ENCODE measurements at places on chromosomes 1 and 21.
A peak's percentile ranks its signal among the peaks of the same experiment; 100 is the strongest.

- peak; percentile 68 for DNase-seq
Observed at GRCh38 chr1:234875953-234876855, 252.4 kb downstream of the TOMM20 start.

DNA sequence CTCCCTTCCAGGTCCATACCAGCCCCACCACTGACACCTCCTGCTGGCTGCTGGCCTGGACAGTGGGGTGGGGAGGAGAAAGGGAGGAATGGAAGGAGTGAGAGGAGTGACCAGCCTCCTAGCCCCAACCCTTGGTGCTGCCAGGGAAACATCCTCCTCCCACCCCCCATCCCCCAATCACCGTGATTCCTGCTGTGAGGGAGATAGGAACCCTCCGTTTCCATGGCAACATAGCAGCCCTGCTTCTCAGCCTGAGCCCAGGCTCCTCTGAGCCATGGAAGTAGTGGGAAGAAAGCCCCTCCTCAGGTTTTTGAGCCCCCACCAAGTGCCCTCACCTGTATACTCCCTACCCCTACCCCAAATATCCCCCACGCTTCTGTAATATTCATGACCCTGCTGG, 44.4 kb upstream of the SCMH1 start:
- no peak for DNase-seq

DNA sequence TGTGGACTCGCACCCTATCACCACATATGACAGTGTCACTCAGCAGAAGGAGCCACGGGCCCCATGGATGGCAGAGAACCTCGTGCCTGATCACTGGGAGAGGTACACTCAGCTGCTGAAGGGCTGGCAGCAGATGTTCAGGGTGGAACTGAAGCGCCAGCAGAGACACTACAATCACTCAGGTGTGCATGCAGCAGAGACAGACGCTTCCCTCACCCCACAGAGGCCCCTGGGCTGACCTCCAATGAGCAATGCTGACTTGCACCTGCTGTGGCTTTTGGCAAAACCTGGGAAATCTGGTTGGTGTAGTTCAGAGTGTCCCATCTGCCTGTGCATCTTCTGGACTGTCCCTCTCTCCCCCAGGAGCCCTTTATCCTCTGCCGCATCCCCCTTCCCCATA, 51.9 kb downstream of the KIAA1614 start:
- no peak for DNase-seq

DNA sequence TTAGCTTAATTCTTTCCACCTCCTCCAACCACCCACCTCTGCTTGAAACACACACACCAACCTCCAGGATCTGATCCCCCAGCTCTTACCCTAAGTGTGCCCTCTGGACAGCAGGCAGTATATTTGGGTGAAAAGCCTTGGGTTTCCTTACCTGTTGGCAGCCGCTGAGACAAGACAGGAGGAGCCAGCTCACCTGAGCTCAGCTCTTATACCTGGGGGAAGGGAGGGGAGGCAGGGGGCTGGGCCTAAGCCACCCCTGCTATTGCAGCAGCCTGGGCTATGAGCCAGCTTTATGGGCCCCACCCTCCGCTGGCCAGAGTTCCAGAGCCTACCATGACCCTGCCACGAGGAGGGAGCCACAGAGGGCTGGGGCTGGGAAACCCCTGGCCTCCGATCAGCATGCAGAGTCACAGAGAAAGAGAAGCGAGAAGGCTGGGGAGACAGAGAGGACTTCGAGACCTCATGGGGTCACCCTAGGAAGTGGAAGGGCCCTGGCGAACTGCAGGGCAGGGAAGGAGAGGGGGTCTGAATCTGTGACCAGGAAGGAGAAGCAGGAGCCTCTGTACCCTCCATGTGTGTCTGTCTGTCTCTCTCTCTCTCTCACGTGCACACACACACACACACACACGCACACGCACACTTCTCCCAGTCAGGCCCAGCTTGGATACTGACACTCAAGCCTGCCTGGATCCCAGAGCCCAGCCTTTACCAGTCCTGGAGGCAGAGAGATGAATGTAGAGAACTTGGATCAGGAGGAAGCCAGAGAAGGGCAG, at the start of gene S100A14:
Gene S100A14, minus strand, starts transcription at position 182 of the 773 bp plus-strand sequence. CDS start 467 bp downstream, outside the sequence.
- DNase-seq, result no peak

DNA sequence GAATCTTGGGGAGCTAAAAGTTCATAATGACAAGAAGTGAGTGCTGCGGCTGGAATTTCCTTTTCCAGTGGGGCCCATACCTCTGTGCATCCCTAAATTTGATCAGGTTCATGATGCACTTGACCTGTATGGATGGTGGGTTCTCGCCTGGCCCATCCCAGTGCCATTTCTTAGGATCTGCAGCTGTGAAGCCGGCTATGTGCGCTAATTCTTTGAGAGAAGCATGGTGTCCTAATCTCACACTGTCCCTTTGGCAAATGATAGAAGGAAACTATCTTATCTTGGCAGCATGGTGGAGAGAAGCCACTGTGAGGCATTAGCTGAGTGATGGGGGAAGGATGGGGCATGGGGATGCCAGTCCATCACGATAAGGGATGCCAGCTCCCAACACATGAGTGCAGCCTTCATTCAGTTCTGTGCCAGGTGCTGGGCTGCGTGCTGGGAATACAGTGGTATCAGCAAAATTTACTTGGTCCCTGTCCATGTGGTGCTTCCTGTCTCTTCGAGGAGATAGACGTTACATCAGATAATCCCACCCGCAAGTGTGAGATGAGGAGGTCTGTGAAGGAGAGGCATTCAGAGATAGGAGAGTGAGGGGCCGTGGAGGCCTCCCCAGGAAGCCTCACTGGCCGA, 30.5 kb downstream of the STUM start:
- DNase-seq, result no peak

- no peak for DNase-seq
Observed at GRCh38 chr1:226487921-226488320, 60.6 kb upstream of the STUM start.

GRCh38 chr21:36549470-36549869, 69.5 kb upstream of the CLDN14 start:
- no peak for DNase-seq

DNA sequence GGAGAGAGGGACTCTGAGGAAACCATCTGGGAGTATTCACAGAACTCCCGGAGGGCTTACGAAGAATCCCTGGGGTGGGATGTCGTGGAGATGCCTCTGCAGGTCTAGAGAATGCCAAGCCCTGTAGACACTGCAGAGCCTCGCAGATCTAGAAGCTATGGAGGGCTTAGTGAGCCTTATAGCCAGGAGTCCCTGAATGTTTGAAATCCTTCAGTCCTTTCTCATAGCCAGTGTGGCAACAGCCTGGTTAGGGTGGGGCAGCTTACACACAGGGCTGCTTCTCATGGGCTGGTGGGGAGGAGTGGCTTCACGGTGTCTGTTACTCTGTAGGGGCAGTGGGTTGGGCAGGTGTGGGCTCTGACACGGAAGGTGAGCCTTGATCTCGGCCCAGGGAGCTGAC, 44.2 kb upstream of the KDM4A start:
- DNase-seq, result no peak

DNA sequence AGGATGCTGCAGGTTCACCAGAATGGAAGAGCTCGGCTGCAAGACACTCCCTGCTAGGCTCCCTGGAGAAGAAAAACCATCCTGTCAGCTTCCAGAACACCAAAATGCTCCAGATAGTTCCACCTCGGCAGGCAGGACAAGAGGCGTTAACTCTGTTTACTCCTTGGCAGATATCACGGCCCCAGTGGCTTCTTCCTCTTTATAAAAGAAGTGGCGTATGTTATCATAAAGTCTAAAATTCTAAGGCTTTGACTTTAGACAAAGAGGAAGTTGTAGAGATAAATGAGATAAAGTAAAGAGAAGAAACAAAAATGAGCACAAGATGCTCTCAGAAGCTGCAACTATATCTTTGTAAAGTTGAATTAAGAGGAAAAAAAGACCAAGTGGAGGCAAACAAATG, 24.3 kb upstream of the MTF1 start:
- peak; percentile 32 for DNase-seq

- no peak for DNase-seq
Observed at GRCh38 chr1:94199398-94199797, 38.0 kb downstream of the ARHGAP29 start.

- no peak for DNase-seq
Observed at GRCh38 chr1:202624781-202625108, 85.5 kb downstream of the SYT2 start.

DNA sequence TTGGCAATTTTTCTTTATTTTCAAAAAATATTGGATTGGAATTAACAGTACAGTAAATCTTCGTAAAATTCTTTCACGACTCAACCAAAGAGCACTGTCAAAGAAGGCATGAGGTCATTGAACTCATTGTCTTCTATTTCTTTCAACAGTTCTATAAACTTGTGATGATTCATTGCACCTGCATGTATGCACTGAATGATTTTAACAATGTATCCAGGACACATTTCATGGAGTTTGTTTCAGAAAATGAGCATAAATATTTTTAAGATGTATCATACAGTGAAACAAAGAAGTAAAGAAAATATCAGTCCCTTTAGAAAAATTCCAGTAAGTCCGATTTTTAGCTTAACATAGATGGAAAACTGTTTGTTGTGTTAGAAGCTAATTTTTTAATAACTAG, 33.6 kb upstream of the CD34 start:
- DNase-seq, result no peak

- no peak for DNase-seq
Observed at GRCh38 chr1:64798872-64799271, 54.0 kb downstream of the RAVER2 start.

DNA sequence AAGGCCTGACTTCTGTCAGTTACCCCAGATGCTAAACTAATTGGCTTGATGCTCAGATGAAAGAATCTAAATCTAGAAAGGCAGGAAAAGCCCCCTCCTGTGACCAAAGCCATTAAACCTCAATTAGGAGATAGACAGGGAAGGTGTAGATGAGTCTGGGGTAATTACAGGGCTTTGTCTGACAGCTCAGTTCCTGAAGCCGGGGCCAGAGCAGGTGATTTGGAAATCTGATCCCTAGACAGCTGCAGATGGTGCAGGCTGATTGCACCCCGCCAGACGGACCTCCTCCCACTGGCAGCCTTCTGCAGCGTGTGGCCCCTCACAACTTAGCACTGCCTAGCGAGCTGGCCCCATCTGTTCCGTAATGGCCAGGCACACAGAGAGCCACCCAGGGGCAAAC, 395.1 kb downstream of the HLX start:
- no peak for DNase-seq

GRCh38 chr1:211229365-211229759, 29.8 kb upstream of the RCOR3 start:
- no peak for DNase-seq

DNA sequence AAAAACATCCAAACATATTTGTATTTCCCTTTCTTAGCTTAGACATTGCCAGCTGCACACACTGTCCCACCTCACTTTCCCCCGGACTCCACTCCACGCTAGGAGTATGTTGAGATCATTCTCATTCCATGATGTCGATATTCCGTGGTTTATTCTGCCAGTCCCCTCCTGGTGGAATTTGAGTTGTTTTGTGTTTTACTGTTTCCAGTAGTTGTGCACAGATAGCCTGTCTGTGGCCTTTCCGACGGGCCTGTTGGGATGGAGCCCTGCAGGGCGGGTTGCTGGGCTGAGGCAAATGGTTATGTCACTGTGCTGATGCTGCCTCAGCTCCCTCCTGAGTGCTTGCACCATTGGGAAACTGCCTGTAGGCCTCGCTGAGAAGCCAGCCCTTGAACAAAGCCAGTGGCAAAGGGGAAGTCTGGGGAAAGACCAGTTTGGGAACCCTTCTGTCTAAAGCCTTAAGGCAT, 12.8 kb downstream of the TRAPPC10 start:
- peak; percentile 6 for DNase-seq

DNA sequence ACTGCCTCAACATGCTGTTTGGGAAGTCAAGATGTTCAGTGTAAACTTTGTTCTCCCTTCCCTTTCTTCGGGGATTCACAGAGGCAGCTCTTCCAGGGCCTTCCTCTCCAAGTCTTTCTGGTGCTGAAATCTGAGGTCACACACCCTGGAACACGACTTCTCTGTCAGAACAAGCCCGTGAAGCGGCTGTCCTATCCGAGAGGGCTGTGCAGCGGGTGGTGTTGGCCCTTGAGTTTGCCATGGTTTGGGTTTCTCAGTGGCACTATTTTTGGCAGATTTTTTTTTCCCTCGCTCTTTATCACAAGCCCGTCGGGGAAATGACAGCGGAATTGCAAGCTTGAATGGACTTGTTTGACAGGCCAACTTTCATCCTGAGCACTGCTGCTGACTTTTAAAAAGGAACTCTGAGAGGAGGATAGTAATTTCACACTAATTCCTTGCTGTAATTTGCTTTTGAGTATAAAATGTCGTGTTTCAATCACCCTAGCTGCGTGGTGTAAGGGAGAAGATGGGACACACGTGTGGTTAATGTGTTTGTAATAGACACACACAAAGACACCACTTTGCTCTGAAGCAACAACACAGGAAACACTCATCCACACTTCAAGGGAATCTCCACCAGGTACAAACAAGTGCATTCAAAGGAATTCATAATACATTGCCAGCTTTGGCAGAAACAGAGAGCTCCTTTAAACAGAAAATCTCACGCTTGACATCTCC, 60.1 kb upstream of the TARBP1 start:
- DNase-seq, result no peak

DNA sequence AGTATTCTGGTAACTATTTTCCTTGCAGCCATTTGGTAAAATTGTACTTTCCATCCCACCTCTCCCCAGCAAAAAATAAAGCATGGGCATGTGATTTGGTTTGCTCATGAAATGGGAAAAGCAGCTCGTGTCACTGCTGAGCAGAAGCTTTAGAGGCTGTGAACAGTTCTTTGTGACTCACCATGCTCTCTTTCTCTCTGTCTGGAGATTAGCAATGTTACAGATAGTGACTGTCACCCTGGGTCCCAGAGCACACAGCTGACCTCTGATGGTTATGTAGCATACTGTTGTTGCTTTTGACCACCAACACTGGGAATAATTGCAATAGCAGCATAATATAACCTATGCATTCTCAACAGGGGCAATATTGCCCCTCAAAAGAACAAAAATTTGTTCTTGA, 70.6 kb downstream of the RGS2 start:
- no peak for DNase-seq

DNA sequence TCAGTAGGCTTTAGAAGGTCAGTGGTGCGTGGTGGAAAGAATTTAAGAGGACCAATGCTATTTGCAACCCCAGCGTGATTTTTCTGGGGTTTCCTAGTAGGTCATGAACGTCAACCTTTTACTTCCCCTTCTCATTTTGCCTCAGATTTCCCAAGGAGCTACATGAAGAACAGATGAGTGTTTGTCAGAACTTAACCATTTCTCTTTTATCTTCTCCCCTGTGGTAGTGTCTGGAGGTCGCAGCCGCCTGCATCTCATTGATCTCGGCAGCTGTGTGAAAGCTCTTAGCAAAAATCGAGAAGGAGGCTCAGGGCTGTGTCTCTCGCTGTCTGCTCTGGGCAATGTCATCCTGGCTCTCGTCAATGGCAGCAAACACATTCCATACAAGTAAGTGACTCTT, 491.1 kb downstream of the KIF26B start:
- no peak for DNase-seq

DNA sequence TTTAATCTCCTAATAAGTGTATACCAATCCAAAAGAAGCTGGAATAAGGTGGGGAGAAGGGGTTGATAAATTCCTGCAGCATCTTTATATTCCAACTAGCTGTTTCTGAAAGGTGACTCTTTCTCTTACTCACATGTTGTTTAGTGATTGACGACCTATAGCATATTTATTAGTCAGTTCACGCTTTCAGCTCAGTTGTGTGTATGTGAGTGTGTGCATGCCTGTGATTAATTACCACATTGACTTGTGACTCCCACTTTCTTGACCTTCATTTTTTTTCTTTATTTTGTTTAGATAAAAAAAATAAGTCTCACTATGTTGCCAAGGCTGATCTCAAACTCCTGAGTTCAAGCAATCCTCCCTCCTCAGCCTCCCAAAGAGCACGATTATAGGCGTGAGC, 44.4 kb downstream of the ATP2B4 start:
- DNase-seq, result no peak

- no peak for DNase-seq
Observed at GRCh38 chr21:31103571-31104265, 65.4 kb upstream of the KRTAP19-8 start.

GRCh38 chr1:36497207-36497606, 14.5 kb upstream of the CSF3R start:
- no peak for DNase-seq

Measured in bone marrow (tissue), 2 donors.